ENCODE measurements at places on chromosomes 3 and 15. TPM values are rescaled to one million over a fixed set of nuclear protein-coding genes. Genes with fewer than 3 reads are reported as not detected.

The ARGFX gene
- not detected for total RNA-seq

The CXCR6 gene
- not detected for total RNA-seq

The CPA3 gene
- not detected for total RNA-seq

The RBMS3 gene
- 0.43 TPM for total RNA-seq

The SI gene
- total RNA-seq, result not detected

The CCRL2 gene
- total RNA-seq, result not detected

The GPR62 gene
- not detected for total RNA-seq

The FRMD5 gene
- total RNA-seq, result 2.1 TPM

The TJP1 gene
- 57.8 TPM for total RNA-seq

The FANCD2OS gene
- total RNA-seq, result not detected

The ITIH1 gene
- not detected for total RNA-seq

The SIDT1 gene
- total RNA-seq, result 0.32 TPM

The MYO5C gene
- total RNA-seq, result 6.6 TPM

The LMLN gene
- total RNA-seq, result 2.3 TPM

The KIF15 gene
- 7.4 TPM for total RNA-seq

The XIRP1 gene
- 0.17 TPM for total RNA-seq

The ACOX2 gene
- 8.8 TPM for total RNA-seq

The PLXNB1 gene
- 13.5 TPM for total RNA-seq

The FETUB gene
- 0.08 TPM for total RNA-seq

The TNNC1 gene
- 0.86 TPM for total RNA-seq

The CLDN1 gene
- 15.3 TPM for total RNA-seq

The JAGN1 gene
- total RNA-seq, result 94.8 TPM
